ENCODE measurements at places on chromosomes 1 and 21.

DNA sequence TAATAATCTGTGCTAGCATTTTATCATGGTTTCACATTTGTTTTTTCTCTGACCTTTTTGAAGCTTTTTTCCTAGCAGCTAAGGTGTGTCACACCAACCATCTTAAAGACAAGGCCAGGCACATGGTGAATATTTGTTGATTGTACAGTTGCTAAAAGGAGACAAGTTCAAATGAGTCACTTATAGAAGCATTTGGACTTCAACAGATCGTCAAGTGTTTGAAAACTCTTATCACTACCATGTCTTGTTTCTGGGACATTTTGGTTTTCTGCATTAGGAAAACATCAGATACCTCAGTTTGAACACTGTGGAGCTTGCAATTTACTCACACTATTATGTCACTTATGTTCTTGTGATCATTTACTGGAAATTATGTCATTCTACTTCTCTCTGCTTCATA is 407.3 kb downstream of the USP25 start:
- no peak for DNase-seq

GRCh38 chr21:46655230-46655629 is 19.8 kb downstream of the PRMT2 start:
- DNase-seq: no peak

- no peak for DNase-seq
Measured at GRCh38 chr1:56920591-56921001, 45.2 kb downstream of the C8B start.

DNA sequence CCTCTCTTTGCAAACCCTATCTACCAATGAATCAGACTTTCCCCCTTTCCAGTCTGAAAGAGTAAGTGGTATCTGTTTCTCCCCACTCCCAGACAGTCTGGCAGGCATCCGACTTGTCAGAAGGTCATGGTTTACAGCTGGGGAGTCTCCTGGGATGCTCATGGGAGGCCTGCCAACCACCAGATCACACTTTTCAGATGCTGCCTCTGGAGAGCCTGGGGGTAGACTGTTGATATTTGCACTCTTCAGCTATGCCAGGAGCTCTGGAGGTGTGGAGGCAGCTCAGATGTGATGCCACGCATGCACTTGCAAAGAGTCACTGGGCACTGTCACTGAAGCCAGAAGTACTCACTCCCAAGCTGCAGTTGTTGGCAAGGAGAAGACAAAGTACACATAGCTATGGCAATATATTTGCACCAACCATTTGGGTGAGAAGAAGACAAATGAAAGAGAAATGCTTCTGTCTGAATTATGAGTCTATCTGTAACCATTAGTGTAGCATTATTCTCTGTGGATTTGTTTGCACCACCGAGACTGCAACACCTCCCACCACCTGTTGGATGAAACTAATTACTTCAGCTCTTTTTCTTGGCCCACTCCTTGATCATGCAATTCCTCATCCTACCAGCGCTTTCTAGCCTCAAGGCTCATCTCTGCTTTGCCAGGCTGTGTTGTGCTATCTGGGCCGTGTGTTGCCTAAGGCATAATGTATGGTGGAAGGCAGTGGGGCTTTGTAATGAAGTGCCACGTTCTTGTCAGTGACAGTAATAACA is 133.0 kb upstream of the SPAG17 start:
- DNase-seq: no peak

DNA sequence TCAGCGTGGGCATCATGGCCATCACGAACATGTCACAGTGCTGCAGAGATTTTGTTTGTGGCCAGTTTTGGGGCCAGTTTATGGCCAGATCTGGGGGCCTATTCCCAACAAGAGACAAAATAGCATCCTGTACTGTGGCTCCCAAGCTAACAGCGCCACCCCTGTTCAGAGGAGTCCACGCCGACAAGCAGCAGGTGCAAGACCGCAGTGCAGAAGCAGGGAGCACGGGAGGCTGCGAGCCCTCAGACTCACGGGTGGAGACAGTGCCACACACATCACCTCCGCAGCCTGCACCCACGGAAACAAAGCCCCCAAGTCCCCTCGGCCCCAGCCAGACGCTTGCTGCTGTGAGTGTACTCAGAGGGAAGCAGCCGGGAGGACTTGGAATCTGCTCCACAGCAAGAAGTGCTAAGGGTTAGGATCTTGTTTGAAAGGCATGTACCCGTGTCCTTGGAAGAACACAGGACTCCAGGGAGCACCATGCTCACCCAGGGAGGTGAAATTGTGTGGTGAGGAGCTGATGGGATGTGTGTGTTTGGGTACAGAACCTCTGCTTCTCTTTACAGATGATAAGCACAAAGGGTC is 7.1 kb downstream of the TCP10L start:
- DNase-seq: no peak

GRCh38 chr1:12026586-12026985 is 7.3 kb downstream of the MIIP start:
- no peak for DNase-seq

- no peak for DNase-seq
Measured at GRCh38 chr1:235073968-235074522, 54.6 kb downstream of the TOMM20 start.

DNA sequence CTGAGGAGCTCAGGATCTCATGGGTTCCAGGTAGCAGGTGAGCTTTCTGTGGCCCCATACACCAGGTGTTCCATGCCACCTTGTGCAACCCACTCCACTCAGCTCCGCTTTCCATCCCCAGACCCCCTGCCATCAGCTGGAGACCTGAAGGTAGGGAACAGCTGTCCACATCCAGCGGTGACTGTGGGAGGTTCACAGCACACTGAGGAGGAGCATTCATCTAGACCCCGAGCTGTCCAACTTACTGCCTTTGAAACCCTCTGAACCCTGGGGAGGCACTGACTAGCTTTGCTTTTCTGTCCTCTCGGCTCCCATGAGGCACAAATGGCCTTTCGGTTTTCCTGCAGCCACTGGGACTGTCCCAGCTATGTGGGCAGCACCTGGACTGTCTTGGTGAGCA is 27.9 kb upstream of the ABCG1 start:
- DNase-seq: no peak

GRCh38 chr1:25544819-25545218 is 1.4 kb downstream of the LDLRAP1 start:
- no peak for DNase-seq

GRCh38 chr1:231923491-231924041 is 297.0 kb downstream of the DISC1 start:
- no peak for DNase-seq

GRCh38 chr1:88691540-88691939 is 7.5 kb downstream of the PKN2 start:
- no peak for DNase-seq

DNA sequence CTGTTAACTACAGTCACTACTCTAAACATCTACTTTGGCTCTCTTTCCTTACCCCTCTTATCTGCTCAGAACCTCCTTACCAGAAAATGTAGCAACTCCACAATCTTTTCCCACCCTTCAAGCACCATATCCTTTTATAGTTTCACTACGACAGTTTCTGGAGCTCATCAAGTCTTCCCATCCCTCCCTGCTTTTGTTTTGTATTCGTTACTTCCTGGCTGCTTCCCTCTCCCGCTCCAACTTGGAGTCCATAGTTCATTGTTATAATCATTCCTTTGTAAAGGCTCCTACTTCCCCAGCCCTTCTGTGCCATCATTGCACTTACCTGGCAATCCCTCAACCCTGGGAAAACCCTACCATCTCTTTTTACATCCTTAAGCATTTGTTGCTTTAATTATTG is 18.0 kb downstream of the MPZL1 start:
- no peak for DNase-seq

DNA sequence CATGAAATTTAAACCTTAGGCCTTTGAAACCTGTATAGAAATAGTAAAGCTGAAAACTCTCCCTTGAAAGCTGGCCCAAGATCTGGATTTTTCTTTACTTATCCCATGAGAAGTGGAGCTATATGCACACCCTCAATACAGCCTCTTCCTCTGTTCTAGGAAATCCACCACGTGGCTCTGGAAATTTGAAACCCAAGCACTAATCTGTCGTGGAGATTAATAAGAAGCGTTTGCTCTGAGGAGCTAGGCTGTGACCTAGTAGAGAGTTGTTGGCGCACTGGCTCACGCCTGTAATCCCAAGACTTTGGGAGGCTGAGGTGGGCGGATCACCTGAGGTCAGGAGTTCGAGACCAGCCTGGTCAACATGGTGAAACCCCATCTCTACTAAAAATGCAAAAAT is 291.3 kb upstream of the PLXNA2 start:
- DNase-seq: no peak

DNA sequence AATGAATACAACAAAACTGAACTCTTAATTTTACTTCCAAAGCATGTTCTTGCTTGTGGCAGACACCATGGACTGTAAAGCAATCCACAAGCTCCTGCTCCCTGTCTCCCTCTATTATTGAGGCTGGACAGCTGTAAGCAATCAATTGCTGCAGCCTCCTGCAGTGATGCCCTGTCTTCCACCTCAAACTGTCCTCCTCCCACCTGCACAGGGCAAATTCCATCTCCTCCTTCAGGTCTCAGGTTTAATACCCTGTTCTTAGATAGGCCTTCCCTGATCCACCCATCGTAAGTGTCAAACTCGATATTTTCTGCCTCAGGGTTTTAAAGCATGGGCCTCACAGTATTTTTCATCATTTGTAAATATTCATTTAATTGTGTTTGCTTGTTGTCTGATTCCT is 81.8 kb downstream of the LYST start:
- DNase-seq: no peak

DNA sequence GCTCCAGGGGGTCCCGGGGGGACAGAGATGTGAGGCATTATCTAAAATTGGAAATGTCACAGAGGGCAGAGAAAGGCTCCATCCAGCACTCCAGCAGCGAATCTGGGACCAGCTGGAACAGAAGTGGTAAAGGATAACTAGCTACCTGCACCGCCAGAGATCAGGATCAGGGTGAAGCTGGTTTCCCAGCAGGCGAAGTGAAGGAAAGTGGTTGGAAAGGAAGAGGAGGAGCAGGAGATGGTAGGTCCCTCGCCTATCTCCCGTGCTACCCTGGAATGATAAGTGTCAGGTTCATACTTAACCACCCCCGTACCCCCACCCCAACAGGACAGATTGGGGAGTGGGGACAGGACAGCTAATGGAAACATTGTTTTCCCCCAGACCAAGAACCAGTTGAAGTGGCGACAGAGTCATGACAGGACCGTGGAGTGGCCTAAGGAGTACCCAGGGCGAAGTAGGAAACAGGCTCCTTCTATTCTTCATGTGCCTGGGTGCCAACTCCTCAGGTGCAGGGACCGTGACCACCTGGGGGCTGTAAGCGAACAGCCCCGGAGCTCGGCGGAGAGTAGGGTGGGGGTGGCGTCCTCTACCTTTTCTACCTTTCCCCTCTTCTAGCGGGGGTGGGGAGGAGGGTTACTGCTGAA is 717 bp downstream of the B4GALT3 start:
- no peak for DNase-seq

GRCh38 chr1:8461351-8462110 is 143.6 kb downstream of the SLC45A1 start:
- no peak for DNase-seq

- DNase-seq: no peak
Measured at GRCh38 chr1:206421616-206422340, 48.5 kb upstream of the IKBKE start.

Data from activated T-cell treated with anti-CD3 and anti-CD28 coated beads for 1 hour (primary cell).